ENCODE measurements at places on chromosomes 3 and 15.
A peak's percentile ranks its signal among the peaks of the same experiment; 100 is the strongest.

DNA sequence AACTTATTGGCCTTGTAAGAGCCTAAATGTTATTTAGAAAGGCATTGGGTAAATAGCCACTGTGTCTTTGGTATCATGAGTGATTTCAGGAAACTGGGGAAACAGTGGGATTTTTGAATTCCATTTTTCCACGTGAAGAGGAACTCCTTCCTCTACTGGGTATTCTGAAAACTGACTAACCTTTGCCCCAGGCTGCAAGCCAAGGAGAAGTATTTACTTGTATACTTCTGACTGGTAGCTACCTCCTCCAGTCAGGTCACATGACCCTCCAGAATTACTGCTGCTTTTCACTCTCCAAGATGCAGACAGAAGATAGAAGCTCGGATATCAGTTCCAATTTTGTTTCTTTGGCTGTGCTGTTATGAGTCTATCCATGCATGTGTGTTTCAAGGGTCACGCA is 50.9 kb upstream of the MAP3K13 start:
- no peak for DNase-seq

- DNase-seq = no peak
Measured at GRCh38 chr3:46138581-46138980, 69.5 kb downstream of the CCR1 start.

GRCh38 chr3:114155370-114155821 is 23.5 kb downstream of the DRD3 start:
- DNase-seq = peak; percentile 34

DNA sequence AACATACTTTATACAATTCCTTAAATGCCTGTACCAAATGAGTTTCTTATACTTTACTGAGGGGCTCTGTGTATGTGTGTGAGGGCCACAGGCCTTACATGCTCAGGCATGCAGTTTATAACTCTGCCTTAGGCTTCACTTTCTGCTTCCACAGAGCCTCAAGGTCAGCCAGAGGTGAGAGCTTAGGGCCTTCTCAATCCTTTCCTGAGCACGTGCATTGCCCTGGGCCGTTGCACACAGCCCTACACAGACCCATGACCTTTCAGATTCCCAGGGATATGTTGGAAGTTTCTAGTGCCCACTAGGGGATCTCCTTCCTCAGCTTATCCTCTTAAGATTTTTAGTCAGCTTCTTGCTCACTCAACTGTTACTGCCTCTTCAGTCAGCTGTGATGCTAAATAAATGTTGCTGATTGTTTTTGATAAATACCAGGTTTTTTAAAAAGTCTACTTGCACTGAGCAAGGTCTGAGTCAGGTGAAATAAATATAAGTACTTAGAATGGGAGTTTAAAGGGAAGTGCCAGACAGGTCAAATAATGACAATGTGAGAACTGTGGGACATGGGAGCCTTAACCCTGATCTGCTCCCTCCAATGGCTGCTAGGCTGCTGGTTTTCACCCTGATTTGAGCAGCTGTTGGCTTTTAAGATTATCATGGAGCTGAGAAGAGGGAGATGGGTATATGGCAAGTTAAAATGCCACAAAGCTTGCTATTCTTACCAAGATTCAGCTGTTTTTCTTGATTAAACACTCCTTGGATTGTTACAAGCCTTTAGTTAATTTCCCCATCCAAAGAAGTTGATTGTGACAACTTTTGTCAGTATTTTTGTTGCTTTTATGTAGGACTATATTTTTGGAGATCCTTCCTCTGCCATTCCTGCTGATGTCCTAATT is 169.5 kb downstream of the PLD1 start:
- DNase-seq = no peak

- DNase-seq = no peak
Measured at GRCh38 chr3:41209646-41210045, 10.3 kb downstream of the CTNNB1 start.

DNA sequence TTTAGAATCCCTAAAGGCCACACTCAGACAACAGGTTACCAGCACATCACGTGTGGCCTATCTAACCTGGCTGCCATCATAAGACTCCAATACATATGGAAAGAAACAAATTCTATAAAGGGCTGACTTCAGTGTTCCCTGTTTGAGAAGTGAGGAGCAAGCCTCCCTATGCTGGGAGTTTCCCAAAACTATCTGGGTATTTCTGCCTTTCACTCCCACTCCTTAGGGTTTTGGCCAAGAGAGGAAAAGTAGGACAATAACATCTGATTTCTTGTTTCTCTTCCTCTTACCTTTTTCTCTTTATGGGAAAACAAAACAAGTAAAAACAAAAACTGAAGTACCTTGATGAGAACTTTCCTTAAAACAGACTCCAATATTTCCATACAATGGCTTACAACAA is 121.5 kb upstream of the COL8A1 start:
- no peak for DNase-seq

- DNase-seq = no peak
Measured at GRCh38 chr15:88152672-88153071, 103.9 kb downstream of the NTRK3 start.

- DNase-seq = no peak
Measured at GRCh38 chr3:152733584-152734119, 101.3 kb upstream of the P2RY1 start.

DNA sequence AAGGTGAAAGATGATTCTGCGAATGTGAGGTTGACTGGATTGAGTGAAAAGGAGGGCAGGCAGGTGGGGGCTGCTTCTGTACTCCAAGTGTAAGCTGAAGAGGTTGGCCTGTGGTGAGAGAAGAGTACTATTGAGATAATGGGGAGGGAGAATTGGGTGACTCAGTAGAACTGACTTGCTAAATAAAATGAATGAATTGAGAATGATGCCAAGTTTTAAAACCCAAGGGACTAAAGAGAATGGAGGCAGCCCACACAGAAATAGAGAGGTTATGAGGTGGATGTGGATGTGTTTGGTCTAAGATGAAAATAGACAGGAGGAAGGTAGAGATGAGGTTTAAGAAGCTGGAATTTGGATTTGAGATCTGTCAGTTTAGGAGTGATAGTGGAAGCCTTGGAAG is 5.9 kb downstream of the MME start:
- DNase-seq = no peak

GRCh38 chr3:124118397-124118796 is 126.5 kb upstream of the ROPN1 start:
- DNase-seq = no peak

GRCh38 chr3:193989186-193989585 is 146.8 kb upstream of the HES1 start:
- no peak for DNase-seq

GRCh38 chr3:24598695-24599470 is 104.2 kb upstream of the THRB start:
- no peak for DNase-seq

GRCh38 chr3:146894406-146894805 is 289.3 kb upstream of the PLSCR5 start:
- no peak for DNase-seq

- DNase-seq = no peak
Measured at GRCh38 chr3:168117059-168117458, 21.3 kb upstream of the GOLIM4 start.

- no peak for DNase-seq
Measured at GRCh38 chr15:65922621-65923020, 53.3 kb downstream of the RAB11A start.

- no peak for DNase-seq
Measured at GRCh38 chr3:10411598-10412332, 90.9 kb upstream of the SEC13 start.

All from brain (organoid and tissue), 16 donors.